Left lobe of liver (tissue), 2 donors: ENCODE measurements at places on chromosomes 4 and X. TPM values are rescaled to one million over a fixed set of nuclear protein-coding genes. Genes with fewer than 3 reads are reported as not detected.
A peak's percentile ranks its signal among the peaks of the same experiment; 100 is the strongest.

DNA sequence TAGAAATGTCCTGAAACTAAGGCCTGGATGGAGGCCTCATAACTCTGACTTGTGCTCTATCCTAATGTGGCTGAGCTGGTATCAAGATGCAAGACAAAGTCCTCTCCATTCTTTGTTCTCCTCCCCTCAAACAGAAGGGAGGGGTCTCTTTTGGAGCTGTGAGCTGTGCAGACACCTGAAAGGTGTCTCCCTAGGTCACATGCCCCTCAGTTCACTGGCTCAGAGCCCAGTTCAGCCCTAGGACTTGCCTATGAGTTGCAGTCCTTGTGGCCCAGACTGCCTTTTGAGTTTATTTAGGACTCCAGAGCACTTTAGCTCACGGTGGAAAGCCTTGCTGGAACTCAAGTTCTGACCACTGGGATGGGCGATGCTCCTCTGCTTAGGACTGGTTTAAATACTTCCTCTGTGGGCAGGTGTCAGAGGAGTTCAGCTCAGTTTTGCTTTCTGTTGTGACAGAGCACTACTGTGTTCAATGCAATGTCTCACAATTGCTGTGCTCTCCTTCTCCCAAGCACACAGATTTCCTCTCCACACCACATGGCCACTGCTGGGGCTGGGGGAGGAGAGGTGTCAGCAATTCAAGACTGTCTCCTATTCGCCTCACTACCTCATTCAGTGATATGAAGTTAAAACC, 84.8 kb upstream of the ZNF827 start:
- no peak for DNase-seq

DNA sequence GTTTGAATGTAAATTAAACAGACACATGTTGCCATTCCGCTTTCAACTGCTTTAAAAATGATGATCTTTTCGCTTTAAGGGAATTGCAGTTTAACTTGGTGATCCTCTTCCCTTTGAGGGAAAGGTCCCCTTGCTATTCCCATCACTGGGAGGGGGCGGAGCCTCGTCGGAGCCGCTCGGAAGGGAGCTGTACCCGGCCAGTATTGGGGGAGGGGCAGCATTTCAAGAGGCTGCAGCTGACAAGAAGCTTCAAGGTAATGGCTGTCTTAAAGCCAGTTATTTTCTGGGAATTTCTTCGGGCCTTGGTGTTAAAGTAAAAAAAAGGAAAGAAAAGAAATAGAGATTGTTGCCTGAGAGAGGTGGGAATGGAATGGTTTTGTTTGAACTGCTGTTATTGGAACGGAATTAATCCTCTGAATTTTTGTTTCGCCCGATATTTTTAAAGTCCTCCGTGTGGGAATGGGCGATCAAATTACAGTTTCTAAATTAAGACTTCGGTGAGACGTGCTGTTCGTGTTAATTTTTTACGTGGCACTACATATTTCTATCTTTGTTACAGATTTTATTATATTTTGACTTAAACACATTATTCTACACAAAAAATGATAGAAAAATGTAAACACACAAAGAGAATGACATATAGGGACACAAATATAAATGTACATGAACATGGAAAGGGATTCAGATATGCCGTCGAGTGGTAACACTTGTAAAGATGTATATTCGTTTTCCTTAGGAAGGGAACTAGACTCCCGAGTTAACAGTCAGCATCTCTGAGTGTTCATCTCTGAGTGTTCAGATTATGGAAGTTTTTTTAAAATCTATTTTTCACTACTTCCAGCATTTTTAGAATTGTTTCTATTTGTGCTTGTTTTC, 9.2 kb downstream of the PWWP3B start:
- peak; percentile 48 for DNase-seq

DNA sequence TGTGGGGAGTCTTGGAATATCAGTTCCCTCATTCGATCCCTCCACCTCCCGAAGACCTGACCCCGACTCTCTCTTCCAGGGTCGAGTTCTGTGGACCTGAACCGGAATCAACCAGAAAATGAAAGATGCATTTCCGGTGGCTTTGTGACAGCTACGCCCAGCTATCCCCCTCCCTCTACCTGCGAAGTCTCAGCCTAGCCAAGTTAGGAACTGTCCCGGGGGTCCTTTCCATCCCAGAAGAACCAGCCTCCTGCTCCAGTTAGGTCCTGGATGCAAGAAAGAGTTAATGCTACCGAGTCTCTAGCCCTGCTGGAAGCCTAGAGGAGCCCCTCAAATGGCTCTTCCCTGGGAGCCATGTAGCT, 13.4 kb upstream of the ETDC start:
- no peak for DNase-seq

SMIM31 gene
- total RNA-seq: not detected

RIBC1 gene
- total RNA-seq: 0.38 TPM
